ENCODE measurements at places on chromosomes 1 and 21.

DNA sequence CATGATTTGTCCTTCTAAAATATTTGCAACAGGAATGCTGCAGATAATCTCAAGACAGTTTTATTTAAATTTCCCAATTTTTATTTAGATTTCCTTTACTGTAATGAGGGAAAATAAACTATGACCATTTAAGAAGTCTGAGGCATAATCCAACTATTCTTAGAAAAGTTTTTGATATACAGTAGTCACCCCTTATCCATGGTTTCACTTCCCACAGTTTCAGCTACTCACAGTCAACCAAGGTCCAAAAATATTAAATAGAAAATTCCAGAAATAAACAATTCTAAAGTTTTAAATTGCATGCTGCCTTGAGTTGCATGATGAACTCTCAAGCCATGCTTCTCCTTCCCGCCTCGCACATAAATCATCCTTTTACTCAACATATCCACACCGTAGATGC lies 33.3 kb downstream of the TOR3A start:
- DNase-seq: no peak

DNA sequence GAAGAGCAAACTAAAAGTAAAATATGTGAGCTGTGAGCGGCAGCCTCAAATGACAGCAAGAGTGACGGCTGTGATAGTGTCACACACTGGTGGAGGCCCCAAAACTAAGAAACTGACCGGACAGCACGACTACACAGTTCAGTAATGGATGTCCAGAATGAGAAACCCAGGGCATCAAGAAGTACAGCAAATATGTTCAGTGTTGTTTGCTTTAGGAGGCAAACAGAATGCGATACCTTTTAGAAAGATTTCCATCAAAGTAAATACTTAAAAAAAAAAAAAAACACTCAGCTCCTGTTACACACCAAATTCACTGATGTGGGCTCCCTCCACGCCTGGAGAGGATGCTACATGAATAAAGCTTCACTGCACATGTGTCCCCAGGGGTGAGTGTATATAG lies 1.1 kb upstream of the PKP1 start:
- no peak for DNase-seq

GRCh38 chr1:17201201-17202021 lies 3.5 kb upstream of the PADI1 start:
- DNase-seq: no peak

GRCh38 chr1:46569884-46570725 lies 18.7 kb upstream of the KNCN start:
- no peak for DNase-seq

GRCh38 chr1:215681041-215681440 lies 113.9 kb downstream of the KCTD3 start:
- no peak for DNase-seq

GRCh38 chr1:157145076-157145475 lies 6.9 kb upstream of the ETV3 start:
- no peak for DNase-seq

All from ureter (tissue), 1 donor.